ENCODE measurements at places on chromosomes 5 and 9. TPM values are rescaled to one million over a fixed set of nuclear protein-coding genes. Genes with fewer than 3 reads are reported as not detected.
A peak's percentile ranks its signal among the peaks of the same experiment; 100 is the strongest.

- H3K36me3 ChIP-seq, result no peaks in the 10 kb centered on the region
- no peaks in the 10 kb centered on the region for H3K4me1 ChIP-seq
- H3K27me3 ChIP-seq, result no peaks in the 10 kb centered on the region
- no peak overlapping the region for H3K4me3 ChIP-seq
Measured at GRCh38 chr9:124438091-124438490, 12.2 kb upstream of the ADGRD2 start.

PCDHA1 gene
- not detected for total RNA-seq

GRCh38 chr9:137733429-137733828, 114.6 kb downstream of the EHMT1 start:
- H3K27ac ChIP-seq, result peak overlapping the region; percentile 88
- no peak for DNase-seq
- peaks cover 25% of the 10 kb centered on the region for H3K4me1 ChIP-seq
- peaks cover 16% of the 10 kb centered on the region for H3K36me3 ChIP-seq

- DNase-seq, result peak; percentile 6
- H3K4me1 ChIP-seq, result peaks cover 22% of the 10 kb centered on the region
- H3K27me3 ChIP-seq, result no peaks in the 10 kb centered on the region
- H3K27ac ChIP-seq, result peak overlapping the region; percentile 49
- no peak overlapping the region for H3K4me3 ChIP-seq
- no peaks in the 10 kb centered on the region for H3K36me3 ChIP-seq
Measured at GRCh38 chr9:106953174-106953573, 90.2 kb downstream of the ZNF462 start.

- peaks cover 14% of the 10 kb centered on the region for H3K4me1 ChIP-seq
- no peak overlapping the region for H3K4me3 ChIP-seq
- no peak overlapping the region for H3K27ac ChIP-seq
- H3K36me3 ChIP-seq, result no peaks in the 10 kb centered on the region
- no peak for DNase-seq
Measured at GRCh38 chr9:127712371-127712770, 3.1 kb downstream of the PTRH1 start.

STPG3 gene
- not detected for total RNA-seq

GRCh38 chr5:160792281-160792680, 59.7 kb downstream of the ATP10B start:
- DNase-seq, result no peak
- no peaks in the 10 kb centered on the region for H3K4me1 ChIP-seq
- H3K27ac ChIP-seq, result no peak overlapping the region
- H3K27me3 ChIP-seq, result no peaks in the 10 kb centered on the region
- H3K4me3 ChIP-seq, result no peak overlapping the region
- no peaks in the 10 kb centered on the region for H3K36me3 ChIP-seq

DNA sequence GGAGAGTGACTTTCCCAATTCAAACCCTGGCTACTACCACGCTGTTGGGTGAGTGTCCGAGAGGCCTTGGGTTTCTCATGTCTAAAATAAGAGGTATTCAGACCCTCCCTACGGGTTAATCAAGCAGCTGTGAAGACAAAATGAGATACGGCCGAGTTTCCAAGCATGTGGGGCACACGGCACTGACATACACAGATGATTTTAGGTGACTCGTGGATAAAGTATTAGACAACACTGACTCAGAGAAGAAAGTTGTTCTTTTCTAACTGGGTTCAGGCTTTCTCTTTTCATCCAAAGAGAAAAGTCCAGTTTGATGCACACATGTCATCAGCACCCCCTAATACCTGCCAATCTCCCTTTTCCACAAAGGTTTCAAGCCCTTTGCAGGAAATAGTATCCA, 15.6 kb downstream of the FOXI1 start:
- no peaks in the 10 kb centered on the region for H3K27me3 ChIP-seq
- no peak overlapping the region for H3K27ac ChIP-seq
- H3K36me3 ChIP-seq, result no peaks in the 10 kb centered on the region
- no peaks in the 10 kb centered on the region for H3K4me1 ChIP-seq
- no peak overlapping the region for H3K4me3 ChIP-seq

DNA sequence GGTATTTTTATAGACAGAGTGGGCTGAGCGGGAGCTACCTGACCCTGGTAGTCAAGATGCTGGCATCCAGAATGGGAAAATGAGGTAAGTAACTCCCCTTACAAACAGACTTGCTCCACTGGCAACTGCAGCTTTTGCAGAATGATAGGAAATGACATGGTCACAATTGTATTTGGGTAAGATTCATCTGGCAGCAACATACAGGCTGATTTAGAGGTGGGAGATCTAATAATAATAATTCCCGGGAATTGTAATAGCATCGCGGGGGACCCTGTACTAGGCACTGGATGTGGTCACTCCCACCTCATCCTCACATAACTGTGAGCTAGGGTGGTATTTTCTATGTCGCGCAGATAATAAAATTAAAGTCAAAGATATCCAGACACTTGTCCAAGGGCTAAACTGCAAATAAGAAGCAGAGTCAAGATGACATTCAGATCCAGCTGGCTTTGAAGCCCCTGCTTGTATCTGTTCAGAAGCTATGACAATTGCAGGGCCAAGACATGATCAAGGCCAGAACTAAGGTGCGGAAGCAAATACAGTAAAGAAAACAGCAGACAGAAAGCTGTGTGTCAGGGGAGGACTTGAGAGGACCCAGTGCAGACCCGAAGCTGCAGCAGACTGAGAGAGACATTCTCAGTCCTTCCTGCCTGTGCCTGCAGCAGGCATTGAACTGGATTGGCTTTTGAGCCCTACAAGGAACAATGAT, 507.2 kb downstream of the BNC2 start:
- H3K4me1 ChIP-seq, result no peaks in the 10 kb centered on the region
- H3K4me3 ChIP-seq, result no peak overlapping the region
- no peaks in the 10 kb centered on the region for H3K36me3 ChIP-seq
- H3K27me3 ChIP-seq, result no peaks in the 10 kb centered on the region
- DNase-seq, result no peak

EIF4E1B gene
- total RNA-seq, result not detected

- H3K4me1 ChIP-seq, result peaks cover 3% of the 10 kb centered on the region
- H3K27ac ChIP-seq, result no peak overlapping the region
- DNase-seq, result no peak
- no peak overlapping the region for H3K4me3 ChIP-seq
Measured at GRCh38 chr9:132797861-132798659, 80.0 kb downstream of the AK8 start.

NR5A1 gene
- not detected for total RNA-seq

RXFP3 gene
- total RNA-seq, result not detected

DNA sequence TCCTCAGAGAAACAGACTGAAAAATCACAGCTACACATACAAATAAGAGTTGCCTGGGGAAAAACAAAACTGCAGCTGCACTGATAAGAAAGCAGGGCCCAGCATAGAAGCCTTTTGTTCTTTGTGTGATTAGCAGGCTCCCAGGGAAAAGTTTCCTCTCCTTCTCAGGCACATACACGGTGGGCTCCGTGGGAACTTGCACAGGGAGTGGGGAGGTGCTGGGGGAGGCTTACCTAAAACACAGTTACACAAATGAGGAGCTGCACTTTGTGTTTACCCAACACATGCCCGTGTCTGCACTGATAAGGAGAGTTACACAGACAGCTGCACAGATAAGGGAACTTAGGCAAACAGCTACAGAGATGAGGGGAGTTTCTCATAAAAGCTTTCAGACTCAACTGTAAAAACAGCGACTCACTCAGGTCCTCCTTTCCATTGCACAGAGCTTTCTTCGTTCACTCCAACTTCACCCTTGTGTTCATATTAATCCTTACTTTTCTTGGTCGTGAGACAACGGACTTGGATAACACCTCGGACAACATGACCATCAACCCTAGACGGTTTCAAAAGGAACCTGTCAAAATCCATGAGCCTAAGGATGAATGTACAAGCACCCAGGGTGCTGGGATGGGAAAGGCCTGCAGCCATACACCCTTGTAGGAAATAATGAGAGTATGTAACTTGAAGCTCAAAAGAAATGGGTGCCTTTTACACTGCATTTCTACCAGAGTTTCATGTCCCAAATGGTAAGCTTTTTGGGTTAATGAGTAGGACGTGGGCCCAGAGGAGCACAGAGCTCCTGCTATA, 50.8 kb downstream of the SERINC5 start:
- H3K4me1 ChIP-seq, result peaks cover 4% of the 10 kb centered on the region
- no peaks in the 10 kb centered on the region for H3K27me3 ChIP-seq
- H3K27ac ChIP-seq, result no peak overlapping the region
- no peaks in the 10 kb centered on the region for H3K36me3 ChIP-seq
- DNase-seq, result no peak

LVRN gene
- total RNA-seq, result 0.72 TPM

Data from gastrocnemius medialis (tissue), 4 donors.